ENCODE measurements at places on chromosomes 7 and 10. TPM values are rescaled to one million over a fixed set of nuclear protein-coding genes. Genes with fewer than 3 reads are reported as not detected.

TRIM50 gene
- total RNA-seq: 0.38 TPM

RELN gene
- total RNA-seq: 3.6 TPM

CYP2C8 gene
- total RNA-seq: 0.79 TPM

CNTNAP2 gene
- 0.94 TPM for total RNA-seq

GRID1 gene
- total RNA-seq: 1.1 TPM

MRLN gene
- not detected for total RNA-seq

ZC3HAV1L gene
- 12.4 TPM for total RNA-seq

TAS2R4 gene
- total RNA-seq: 0.99 TPM

MKI67 gene
- 6.9 TPM for total RNA-seq

DNA sequence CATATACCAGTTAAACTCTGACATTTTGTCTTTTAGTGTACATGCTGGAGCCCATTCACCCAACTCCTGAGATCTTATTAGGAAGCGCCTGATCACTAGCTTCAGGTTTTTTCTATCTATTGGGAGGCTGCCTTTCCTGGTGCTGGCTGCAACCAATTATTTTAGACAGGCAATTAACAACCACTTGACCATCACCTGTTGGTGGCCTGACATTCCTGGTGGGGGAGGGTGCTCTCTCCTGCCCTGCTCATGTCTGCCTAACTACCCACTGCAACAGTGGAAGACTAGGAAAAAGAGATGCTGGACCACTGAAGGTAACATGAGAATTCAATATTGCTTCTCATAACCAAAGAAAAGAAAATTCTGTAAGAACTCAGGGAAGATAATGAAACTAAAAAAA lies 190.3 kb upstream of the GRM3 start:
- H3K4me3 ChIP-seq: no peak overlapping the region
- no peak for DNase-seq
- no peaks in the 10 kb centered on the region for H3K36me3 ChIP-seq
- H3K27me3 ChIP-seq: no peaks in the 10 kb centered on the region
- H3K4me1 ChIP-seq: no peaks in the 10 kb centered on the region
- H3K27ac ChIP-seq: no peak overlapping the region

DNA sequence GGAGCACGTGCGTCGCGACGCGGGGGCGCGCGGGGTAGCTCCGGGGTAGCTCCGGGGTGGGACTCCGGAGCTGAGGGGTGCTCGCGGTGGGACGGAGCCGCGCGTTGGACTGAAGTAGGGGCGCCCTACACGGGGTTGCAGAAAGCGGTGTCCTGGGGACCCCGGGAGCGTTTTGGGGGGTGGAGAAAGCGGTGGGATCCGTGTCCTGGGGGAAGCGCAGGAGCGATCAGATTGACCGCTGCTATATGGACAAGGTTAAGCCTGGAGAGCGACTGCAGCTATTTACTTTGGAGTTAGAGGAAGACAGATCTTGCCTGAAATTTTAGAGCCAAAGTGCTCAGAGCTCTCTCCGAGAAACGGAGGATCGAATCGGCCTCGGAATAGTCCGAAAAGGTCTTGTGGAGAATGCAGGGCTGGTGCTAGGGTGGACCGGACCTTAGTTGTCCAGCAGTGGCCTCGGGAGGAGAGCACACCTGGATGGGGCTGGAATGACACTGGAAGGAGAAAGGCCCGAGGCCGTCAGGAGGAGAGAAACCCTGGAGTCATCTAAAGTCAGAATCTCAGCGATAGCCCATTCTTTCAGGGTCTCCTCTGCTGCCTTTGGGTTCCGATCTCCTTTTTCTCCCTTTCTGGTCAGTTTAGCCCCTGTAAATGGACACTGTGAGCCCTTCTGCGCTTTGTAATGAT lies 564 bp downstream of the PDSS1 start:
- peaks cover 10% of the 10 kb centered on the region for H3K36me3 ChIP-seq
- H3K4me1 ChIP-seq: peaks cover 36% of the 10 kb centered on the region

- H3K27me3 ChIP-seq: no peaks in the 10 kb centered on the region
- no peak overlapping the region for H3K4me3 ChIP-seq
- H3K27ac ChIP-seq: no peak overlapping the region
- no peaks in the 10 kb centered on the region for H3K4me1 ChIP-seq
- no peak for DNase-seq
These were observed 62.6 kb downstream of the TACR2 start for GRCh38 chr10:69353977-69354635.

- peaks cover 71% of the 10 kb centered on the region for H3K36me3 ChIP-seq
- H3K4me1 ChIP-seq: no peaks in the 10 kb centered on the region
- H3K27me3 ChIP-seq: no peaks in the 10 kb centered on the region
These were observed 22.8 kb downstream of the MAD1L1 start for GRCh38 chr7:2209961-2210323.

DNA sequence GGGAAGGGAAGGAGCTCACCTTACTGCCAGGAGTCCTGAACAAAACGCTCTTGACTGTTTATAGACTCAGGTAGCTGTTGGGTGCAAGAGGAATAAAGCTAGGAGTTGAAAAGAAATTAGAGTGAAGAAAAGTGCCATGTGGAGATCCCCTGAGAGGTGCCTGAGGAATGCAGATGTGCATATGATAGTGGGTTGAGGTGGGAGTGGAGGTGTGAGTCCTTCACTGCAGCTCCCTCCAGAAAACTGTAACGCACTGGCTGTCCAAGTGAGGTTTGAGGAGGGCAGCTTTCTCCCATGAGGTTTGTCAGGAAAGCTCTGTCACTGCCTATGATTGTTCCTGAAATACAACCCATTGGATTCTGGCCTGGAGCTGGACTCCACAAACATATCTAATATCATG lies 904.8 kb upstream of the POT1 start:
- no peak overlapping the region for H3K27ac ChIP-seq
- H3K4me3 ChIP-seq: no peak overlapping the region
- H3K4me1 ChIP-seq: no peaks in the 10 kb centered on the region
- H3K27me3 ChIP-seq: no peaks in the 10 kb centered on the region
- DNase-seq: no peak

DNA sequence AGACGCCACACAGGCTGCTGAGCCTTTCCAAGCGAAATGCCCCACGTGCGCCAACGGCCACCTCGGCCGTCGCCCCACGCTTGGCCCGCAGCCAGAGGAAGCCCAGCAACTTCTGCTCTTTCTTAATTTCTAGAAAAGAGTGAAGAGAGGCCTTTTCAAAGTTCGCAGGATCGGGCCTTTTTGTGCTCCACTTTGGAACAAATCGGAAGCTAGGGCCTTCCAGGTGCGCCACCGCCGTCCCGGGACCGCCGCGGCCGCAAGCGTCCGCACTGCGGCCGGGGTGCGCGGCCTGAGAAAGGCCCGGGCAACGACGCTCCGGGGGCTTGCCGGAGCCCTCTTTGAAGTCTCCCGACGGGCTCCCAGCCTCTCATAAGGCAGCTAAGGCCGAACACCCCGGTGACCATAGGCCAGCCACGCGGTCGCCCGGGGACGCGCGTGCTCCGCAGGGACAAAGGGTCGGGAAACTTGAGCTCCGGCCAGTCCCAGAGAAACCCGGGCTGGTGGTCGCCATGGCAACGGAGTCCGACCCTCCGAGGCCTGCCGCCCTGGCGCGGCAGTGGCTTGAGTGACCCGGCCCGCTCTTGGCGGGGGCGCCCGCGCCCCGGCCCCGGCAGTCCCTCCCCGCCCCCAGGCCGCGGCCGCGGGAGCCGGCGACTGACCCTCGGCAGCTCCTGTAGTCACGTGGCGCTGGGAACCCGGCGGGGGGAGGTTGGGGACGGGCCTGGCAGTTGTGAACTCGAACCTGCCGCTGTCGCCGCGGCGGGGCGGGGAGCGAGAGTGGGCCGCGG lies at the start of gene REPIN1:
REPIN1 (plus strand) TSS at position 727 of the 788 bp plus-strand sequence. CDS start 890 bp downstream, outside the sequence.
- peak; percentile 92 for DNase-seq
- peak within 1 kb of the TSS; percentile 92 for H3K4me3 ChIP-seq
- no peaks in the 10 kb centered on the region for H3K36me3 ChIP-seq
- H3K27me3 ChIP-seq: no peaks in the 10 kb centered on the region
- peak within 1 kb of the TSS; percentile 96 for H3K27ac ChIP-seq
- H3K4me1 ChIP-seq: peaks cover 18% of the 10 kb centered on the region

DNA sequence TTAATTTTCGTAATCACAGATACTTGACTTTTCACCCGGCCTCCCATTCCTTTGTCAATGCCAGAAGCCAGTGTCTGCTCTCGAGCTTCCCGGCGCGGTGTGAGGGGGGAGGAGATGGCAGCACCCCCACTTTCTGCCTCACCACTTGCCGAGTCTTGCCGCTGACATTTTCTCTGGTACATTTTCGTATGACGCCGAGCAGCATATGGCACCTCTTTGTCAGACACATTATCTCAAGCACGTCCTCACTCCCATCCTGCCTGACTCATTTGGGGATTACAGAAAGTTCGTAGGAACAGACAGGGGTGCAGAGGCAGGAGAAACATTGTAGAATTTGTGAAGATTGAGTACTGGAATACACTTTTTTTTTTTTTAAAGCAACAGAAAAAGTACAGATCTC lies 60.8 kb upstream of the SORCS3 start:
- H3K36me3 ChIP-seq: no peaks in the 10 kb centered on the region

GRCh38 chr7:123865517-123866117 lies 20.6 kb downstream of the HYAL4 start:
- H3K27ac ChIP-seq: no peak overlapping the region
- no peaks in the 10 kb centered on the region for H3K4me1 ChIP-seq
- no peak overlapping the region for H3K4me3 ChIP-seq
- no peaks in the 10 kb centered on the region for H3K27me3 ChIP-seq

- no peaks in the 10 kb centered on the region for H3K27me3 ChIP-seq
- H3K27ac ChIP-seq: no peak overlapping the region
- no peaks in the 10 kb centered on the region for H3K36me3 ChIP-seq
- DNase-seq: no peak
These were observed 112.4 kb downstream of the HTR5A start for GRCh38 chr7:155182406-155182970.

- no peaks in the 10 kb centered on the region for H3K27me3 ChIP-seq
- H3K4me3 ChIP-seq: no peak overlapping the region
- DNase-seq: no peak
- no peaks in the 10 kb centered on the region for H3K36me3 ChIP-seq
- no peaks in the 10 kb centered on the region for H3K4me1 ChIP-seq
These were observed 516.1 kb downstream of the CCSER2 start for GRCh38 chr10:84844461-84844860.

DNA sequence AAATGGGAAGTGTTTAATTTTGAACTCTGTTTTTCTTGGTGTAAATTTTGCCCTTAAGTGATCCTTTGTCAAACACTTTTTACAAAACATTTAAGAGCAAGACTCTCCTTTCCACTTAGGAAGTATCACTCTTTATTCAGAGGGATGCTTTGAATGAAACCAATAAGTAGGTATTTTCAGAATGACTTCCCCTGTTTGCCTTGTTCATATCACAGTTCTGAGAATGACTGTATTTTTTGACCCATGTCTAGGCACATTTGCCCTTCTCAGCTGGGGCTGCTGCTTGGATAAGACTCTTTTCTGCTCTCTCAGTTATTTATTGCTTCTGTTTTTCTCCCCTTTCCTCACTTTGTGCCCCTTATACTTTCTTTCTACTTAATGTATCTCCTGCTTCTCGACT lies 98.2 kb downstream of the CCNY start:
- no peak for DNase-seq
- no peaks in the 10 kb centered on the region for H3K36me3 ChIP-seq
- no peaks in the 10 kb centered on the region for H3K27me3 ChIP-seq
- H3K27ac ChIP-seq: no peak overlapping the region
- H3K4me3 ChIP-seq: no peak overlapping the region

- H3K4me1 ChIP-seq: no peaks in the 10 kb centered on the region
- no peaks in the 10 kb centered on the region for H3K36me3 ChIP-seq
- peaks cover 44% of the 10 kb centered on the region for H3K27me3 ChIP-seq
- no peak overlapping the region for H3K4me3 ChIP-seq
- H3K27ac ChIP-seq: no peak overlapping the region
These were observed 4.2 kb downstream of the ADAM8 start for GRCh38 chr10:133272301-133272963.

- H3K27me3 ChIP-seq: no peaks in the 10 kb centered on the region
- no peaks in the 10 kb centered on the region for H3K36me3 ChIP-seq
- DNase-seq: no peak
- H3K4me3 ChIP-seq: no peak overlapping the region
- H3K4me1 ChIP-seq: no peaks in the 10 kb centered on the region
- no peak overlapping the region for H3K27ac ChIP-seq
These were observed 60.3 kb upstream of the MALRD1 start for GRCh38 chr10:18988338-18988737.

DNA sequence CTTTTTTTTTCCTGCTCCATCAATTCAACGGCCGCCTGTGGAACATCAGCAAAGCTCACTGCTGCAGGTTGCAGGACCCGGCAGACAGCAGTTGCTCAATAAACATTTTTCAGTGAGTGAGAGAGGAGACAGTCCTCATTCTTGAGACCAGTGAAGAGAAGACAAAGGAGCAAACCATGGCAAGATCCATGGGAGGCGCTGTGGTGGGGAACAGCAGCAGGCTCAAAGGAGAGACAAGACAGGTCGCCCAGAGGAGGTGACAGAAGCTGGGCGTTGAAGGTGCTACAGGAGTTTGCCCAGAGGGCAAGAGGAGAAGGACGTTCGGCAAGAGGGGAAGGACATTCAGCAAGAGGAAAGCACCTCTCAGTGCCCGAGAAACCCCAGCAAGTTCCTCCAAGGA lies 74.5 kb upstream of the FGFR2 start:
- H3K36me3 ChIP-seq: no peaks in the 10 kb centered on the region

- no peak for DNase-seq
- no peaks in the 10 kb centered on the region for H3K27me3 ChIP-seq
- H3K36me3 ChIP-seq: no peaks in the 10 kb centered on the region
- H3K27ac ChIP-seq: no peak overlapping the region
- H3K4me1 ChIP-seq: no peaks in the 10 kb centered on the region
These were observed 626.3 kb upstream of the POT1 start for GRCh38 chr7:125555916-125556315.

GRCh38 chr10:47354165-47354564 lies 6.0 kb downstream of the RBP3 start:
- no peak for DNase-seq
- no peaks in the 10 kb centered on the region for H3K4me1 ChIP-seq
- no peaks in the 10 kb centered on the region for H3K27me3 ChIP-seq
- no peak overlapping the region for H3K27ac ChIP-seq
- H3K4me3 ChIP-seq: no peak overlapping the region

- no peaks in the 10 kb centered on the region for H3K27me3 ChIP-seq
- no peaks in the 10 kb centered on the region for H3K4me1 ChIP-seq
- no peak overlapping the region for H3K27ac ChIP-seq
- no peak overlapping the region for H3K4me3 ChIP-seq
These were observed 33.3 kb upstream of the MNX1 start for GRCh38 chr7:157043745-157044144.
